ENCODE measurements at places on chromosomes 3 and 15.

- DNase-seq, result no peak
These were observed 60.3 kb downstream of the CMSS1 start for GRCh38 chr3:99878005-99878404.

DNA sequence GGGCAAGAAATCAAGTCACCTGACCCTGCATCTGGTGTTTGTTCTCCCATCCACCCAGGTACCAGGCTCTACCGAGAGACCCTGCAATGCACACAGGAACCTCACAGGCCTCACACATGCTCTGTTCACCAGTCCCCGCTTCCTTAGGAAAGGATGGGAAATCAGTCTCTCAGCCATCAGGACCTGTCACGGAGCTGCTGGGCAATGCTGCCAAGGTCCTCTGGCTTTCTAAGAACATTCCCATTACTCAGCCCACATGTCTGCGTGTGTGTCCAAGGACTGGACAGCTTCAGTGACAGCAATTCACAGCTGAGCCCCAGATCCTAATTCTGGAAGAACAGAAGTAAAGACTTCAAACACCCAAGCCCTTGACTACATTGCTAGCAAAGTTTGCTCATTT, 6.5 kb upstream of the SRGAP3 start:
- no peak for DNase-seq

DNA sequence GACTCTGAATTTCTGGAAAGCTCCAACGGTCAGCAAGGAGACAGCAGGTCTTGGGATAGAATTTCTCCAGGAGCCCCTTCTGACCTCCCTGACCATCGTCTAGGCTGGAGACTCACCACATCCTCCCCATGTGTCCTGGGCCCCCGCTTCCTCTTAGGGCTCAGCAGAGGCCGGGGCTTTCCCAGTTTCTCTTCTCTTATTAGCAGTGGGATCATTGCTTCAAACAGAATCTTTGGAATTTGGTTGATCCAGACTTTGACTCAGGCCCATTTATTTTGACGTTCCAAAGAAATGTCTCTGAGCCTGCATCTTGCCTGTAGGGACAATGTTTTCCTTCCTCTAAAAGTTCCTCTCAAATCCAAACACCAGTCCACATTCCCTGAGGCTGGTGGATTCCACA, 38.4 kb upstream of the SLC6A6 start:
- no peak for DNase-seq

DNA sequence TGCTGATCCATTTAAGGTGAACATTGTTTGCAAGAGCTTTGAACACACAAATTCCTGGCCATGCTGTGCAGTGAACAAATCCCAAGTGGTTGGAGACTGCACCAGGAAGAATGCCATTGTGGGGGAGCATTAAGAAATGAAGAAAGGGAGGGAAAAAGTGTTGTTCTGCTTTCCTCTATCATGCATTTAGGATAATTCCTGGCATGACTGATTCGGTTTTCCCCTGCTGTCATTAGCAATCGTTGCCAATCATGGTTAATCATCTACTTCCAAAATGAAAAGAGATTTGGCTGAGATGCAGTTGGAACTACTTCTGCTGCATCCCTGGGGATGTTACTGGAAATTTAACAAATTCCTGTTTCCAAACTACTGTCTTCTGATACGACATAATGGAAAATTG, 73.7 kb upstream of the ZPLD1 start:
- DNase-seq, result no peak

- no peak for DNase-seq
These were observed 4.2 kb downstream of the NEO1 start for GRCh38 chr15:73056460-73056859.

DNA sequence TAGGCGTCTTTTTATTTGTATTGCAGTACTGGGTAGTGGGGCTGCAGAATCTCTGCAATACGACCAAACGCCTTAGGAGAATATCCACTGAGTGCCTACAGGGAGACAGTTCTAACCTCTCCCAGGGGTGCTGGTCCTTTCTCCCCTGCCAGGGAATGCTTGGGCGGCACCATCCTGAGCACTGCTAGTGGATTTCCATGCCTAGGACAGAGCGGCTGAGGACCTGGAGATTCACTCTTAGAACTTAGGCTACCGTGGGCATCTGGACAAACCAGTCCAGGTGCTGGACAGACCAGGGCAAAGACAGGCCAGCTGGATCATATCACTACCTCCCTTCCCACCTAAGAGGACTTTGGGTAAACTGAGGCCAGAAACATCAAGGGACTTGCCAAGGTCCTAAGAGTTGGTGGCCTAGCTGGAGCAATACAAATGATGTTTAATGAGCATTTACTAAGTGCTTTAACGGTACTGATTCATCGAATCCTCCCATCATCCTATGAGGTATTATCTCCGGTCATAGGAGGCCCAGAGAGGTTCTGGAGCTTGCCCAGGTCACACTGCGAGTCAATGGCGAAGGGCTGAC, 902 bp downstream of the TMEM44 start:
- no peak for DNase-seq

GRCh38 chr3:178663201-178663934, 127.1 kb downstream of the KCNMB2 start:
- DNase-seq, result no peak

GRCh38 chr15:41435037-41435786, 18.3 kb downstream of the RTF1 start:
- no peak for DNase-seq

GRCh38 chr15:65371976-65372786, 5.6 kb downstream of the IGDCC3 start:
- DNase-seq, result no peak

DNA sequence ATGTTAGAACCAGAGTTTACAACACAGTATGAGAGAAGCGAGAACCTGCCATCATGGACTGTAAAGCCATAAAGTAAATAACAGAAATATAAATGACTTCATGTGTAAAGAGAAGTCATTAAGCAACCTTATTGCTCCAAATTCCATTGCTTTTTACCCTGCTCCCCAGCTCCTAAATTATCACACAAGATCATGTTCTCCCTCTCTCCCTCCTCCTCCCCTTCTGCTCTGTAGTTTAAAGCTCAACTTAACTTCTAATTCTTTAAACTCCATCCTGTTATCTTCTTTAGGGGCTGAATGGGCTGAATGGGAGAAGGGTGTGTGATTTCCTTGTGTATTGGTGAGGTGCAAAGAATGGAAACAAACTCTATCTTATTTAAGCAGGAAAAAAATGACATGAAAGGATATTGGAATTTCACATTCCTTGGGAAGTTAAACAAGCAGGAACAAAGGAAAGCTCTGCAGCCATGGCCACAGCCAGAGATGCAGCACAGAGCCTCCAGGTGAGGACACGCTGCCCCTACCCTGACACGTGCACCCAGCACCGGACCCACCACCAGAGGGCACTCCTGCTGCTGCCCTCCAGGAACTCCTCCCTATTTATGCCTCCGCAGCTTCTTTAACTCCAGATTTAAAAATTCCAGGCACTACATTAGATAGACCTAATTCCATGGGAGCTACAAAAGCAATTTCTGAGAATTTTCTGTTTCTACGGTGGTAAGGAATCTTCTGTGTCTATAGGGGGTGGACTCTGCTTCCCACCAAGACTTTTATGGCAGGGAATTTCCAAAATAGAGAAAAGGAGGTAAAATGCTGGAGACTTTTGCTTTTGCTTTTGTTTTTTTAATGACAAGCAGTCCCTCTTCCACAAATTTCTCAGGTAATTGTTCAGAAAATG, 76.9 kb upstream of the ABI3BP start:
- no peak for DNase-seq

DNA sequence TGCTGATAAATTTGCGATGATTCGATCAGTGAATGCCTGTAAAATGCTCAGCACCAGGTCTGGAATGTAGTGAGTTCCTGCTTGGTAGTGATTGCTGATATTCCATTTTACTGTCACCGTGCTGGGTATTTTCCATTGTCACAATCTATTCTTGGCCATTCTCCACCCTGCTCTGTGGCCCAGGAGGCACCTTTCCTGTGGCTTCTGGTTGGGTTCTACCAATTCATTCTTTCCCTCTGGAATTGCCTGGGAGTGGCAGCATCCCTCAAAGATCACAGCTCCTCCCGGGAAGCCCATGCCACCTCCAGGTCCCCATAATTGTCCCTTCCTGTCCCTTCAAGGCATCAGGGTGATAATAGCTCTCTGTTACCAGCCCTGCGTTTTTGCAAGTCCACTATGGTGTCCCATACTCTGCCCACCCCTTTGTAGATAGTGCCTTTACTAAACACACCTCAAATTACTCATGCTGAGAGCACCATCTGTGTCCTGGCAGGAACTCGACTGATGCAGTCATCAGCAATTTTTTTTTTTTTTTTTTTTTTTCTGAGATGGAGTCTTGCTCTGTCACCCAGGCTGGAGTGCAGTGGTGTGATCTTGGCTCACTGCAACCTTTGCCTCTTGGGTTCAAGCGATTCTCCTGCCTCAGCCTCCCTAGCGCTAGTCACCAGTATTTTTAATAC, 177.8 kb upstream of the PROK2 start:
- no peak for DNase-seq

GRCh38 chr3:125428216-125428830, 53.2 kb upstream of the ZNF148 start:
- no peak for DNase-seq

- DNase-seq, result no peak
These were observed 6.8 kb upstream of the MAPK6 start for GRCh38 chr15:52012210-52012609.

- DNase-seq, result no peak
These were observed 725.5 kb upstream of the ARRDC4 start for GRCh38 chr15:97234851-97235610.

GRCh38 chr3:134445636-134446035, 40.1 kb downstream of the ANAPC13 start:
- DNase-seq, result no peak

DNA sequence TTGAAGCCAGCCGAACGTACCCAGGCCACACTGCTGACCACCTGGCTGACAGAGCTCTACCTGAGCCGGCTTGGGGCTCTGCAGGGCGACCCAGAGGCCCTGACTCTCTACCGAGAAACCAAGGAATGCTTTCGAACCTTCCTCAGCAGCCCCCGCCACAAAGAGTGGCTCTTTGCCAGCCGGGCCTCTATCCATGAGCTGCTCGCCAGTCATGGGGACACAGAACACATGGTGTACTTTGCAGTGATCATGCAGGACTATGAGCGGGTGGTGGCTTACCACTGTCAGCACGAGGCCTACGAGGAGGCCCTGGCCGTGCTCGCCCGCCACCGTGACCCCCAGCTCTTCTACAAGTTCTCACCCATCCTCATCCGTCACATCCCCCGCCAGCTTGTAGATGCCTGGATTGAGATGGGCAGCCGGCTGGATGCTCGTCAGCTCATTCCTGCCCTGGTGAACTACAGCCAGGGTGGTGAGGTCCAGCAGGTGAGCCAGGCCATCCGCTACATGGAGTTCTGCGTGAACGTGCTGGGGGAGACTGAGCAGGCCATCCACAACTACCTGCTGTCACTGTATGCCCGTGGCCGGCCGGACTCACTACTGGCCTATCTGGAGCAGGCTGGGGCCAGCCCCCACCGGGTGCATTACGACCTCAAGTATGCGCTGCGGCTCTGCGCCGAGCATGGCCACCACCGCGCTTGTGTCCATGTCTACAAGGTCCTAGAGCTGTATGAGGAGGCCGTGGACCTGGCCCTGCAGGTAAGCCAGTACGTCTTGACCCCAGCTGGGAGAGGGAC, 6.2 kb downstream of the VPS18 start:
- DNase-seq, result no peak

DNA sequence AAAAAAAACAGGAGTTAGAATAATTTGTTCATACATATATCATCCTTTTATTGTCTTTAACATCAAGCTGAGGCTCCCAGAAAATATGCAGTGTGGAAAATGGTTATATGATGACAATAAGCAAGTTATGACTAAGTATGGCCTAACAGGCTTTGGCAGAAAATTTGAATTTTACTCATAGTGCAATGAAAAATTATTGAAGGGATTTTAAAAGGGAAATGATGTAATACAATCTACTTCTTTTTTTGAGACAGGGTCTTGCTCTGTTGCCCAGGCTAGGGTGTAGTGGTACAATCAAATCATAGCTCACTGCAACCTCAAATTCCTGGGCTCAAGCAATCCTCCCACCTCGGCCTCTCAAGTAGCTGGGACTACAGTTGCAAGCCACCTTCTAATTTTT, 78.7 kb downstream of the FAIM start:
- no peak for DNase-seq

GRCh38 chr15:49619226-49619625, 1.4 kb downstream of the FAM227B start:
- no peak for DNase-seq

GRCh38 chr3:123767009-123767372, 117.1 kb downstream of the MYLK start:
- DNase-seq, result no peak

- DNase-seq, result no peak
These were observed 62.0 kb upstream of the TFRC start for GRCh38 chr3:196143708-196144382.

- DNase-seq, result no peak
These were observed 13.1 kb upstream of the ETV5 start for GRCh38 chr3:186121968-186122367.

DNA sequence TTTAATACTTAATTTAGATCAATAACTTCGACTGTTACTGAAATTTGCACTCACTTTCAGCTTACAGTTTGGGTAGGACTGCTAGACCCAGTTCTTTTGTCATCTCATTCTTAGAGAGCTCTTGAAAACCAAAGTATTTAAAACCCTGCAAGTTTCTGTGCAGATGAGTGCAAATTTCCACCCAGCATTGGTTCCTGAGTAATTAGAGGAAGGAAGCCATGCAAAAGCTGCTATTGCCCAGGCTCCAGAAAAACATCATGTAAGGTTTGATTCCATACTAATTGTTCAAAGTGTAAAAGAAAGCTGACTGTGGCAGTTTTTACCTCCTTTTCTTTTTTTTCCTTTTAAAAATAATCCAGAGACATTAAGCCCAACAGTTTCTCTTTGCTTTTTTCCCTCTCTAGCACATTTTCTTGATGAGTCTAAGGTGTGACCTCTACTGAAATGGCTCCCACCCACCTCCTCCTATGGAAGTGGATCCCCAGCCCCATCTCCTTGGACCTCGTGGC, 30.3 kb downstream of the ABHD2 start:
- DNase-seq, result no peak

- DNase-seq, result no peak
These were observed 139.5 kb downstream of the ADAMTS9 start for GRCh38 chr3:64548200-64548889.

GRCh38 chr3:115861166-115861733, 237.9 kb downstream of the GAP43 start:
- no peak for DNase-seq

- DNase-seq, result no peak
These were observed 8.4 kb downstream of the CDAN1 start for GRCh38 chr15:42728560-42728959.

- DNase-seq, result no peak
These were observed 248.7 kb upstream of the IL12A start for GRCh38 chr3:159739969-159740368.

GRCh38 chr3:149426325-149426724, 48.2 kb upstream of the TM4SF4 start:
- no peak for DNase-seq

DNA sequence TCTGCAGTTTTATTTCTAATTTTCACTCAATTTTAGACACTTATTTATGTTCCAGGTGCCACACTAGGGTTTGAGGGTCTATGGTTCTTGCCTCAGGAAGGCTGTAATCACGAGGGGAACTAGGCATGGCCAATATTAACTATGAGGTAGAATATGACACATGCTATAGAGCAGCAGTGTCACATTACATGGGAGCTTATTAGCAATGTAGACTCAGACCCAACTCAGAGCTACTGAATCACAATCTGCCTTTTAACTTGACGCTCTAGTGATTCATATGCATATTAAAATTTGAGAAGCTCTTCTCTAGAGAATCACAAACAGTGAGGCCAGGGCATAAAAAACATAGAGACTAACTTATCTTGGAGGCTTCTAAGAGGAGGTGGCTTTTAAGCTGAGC, 32.8 kb upstream of the MRPL3 start:
- DNase-seq, result peak; percentile 27

- DNase-seq, result no peak
These were observed 21.9 kb downstream of the ABTB1 start for GRCh38 chr3:127694467-127695215.

Measured in HFF-Myc (cell line).